ENCODE measurements at places on chromosomes 7 and 10.

DNA sequence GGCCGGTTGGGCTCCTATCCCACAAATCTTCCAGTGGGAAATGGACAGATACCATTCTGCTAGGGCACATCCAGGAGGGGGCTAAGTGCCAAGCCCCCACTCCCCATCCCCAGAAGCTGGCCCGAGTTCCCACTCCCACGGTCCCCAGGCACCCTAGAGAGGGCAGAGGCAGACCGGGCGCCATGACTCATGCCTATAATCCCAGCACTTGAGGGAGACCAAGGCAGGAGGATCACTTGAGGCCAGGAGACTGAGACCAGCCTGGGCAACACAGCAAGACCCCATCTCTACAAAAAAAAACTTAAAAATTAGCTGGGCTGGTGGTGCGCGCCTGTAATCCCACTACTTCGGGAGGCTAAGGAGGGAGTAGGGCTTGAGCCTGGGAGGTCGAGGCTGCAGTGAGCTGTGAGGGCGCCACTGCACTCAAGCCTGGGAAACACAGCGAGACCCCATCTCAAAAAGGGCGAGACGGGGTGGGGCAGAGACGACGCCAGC, 870 bp downstream of the GNA12 start:
- DNase-seq, result no peak
- H3K27ac ChIP-seq, result no peak overlapping the region
- peak overlapping the region; percentile 90 for H3K4me3 ChIP-seq
- H3K4me1 ChIP-seq, result peaks cover 53% of the 10 kb centered on the region
- H3K27me3 ChIP-seq, result no peaks in the 10 kb centered on the region

- H3K4me3 ChIP-seq, result no peak overlapping the region
- H3K4me1 ChIP-seq, result peaks cover 5% of the 10 kb centered on the region
- H3K27ac ChIP-seq, result no peak overlapping the region
Measured at GRCh38 chr10:52644373-52645186, 128.0 kb downstream of the MBL2 start.

GRCh38 chr10:117442521-117442920, 67.3 kb upstream of the PDZD8 start:
- H3K4me1 ChIP-seq, result no peaks in the 10 kb centered on the region
- H3K27me3 ChIP-seq, result peaks cover 16% of the 10 kb centered on the region
- DNase-seq, result no peak
- no peaks in the 10 kb centered on the region for H3K36me3 ChIP-seq

GRCh38 chr7:13359656-13360055, 629.8 kb downstream of the ETV1 start:
- H3K27ac ChIP-seq, result no peak overlapping the region
- H3K36me3 ChIP-seq, result no peaks in the 10 kb centered on the region
- DNase-seq, result no peak
- no peak overlapping the region for H3K4me3 ChIP-seq
- H3K27me3 ChIP-seq, result no peaks in the 10 kb centered on the region

DNA sequence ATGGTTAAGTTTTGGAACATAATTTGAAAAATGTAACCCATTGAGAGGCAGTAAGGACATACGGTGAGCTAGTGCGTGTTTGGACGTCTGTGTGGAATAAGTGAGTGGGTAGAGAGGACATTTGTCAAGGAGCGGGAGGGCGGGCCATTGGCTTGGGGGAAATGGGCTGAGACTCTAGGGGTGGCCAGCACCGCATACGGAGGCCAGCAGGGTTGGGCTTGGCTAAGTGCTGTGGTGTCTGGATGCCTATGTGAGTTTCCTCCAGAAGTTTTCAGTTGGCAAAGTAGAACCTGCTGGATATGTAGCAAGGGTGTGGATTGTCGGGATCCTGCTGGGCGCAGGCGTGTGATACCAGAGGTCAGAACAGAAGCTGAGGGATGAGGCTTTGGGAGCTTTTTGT, 103.0 kb downstream of the TCF7L2 start:
- no peak overlapping the region for H3K4me3 ChIP-seq
- H3K36me3 ChIP-seq, result peaks cover 2% of the 10 kb centered on the region
- H3K4me1 ChIP-seq, result peaks cover 49% of the 10 kb centered on the region
- no peak overlapping the region for H3K27ac ChIP-seq
- no peak for DNase-seq
